ENCODE measurements at places on chromosomes 12 and 14.

- no peak for DNase-seq
Observed at GRCh38 chr12:52296572-52297215, 5.4 kb upstream of the KRT81 start.

- DNase-seq = no peak
Observed at GRCh38 chr12:74626397-74626796, 88.8 kb downstream of the ATXN7L3B start.

- no peak for DNase-seq
Observed at GRCh38 chr12:120225852-120226640, 25.1 kb upstream of the RPLP0 start.

GRCh38 chr14:78335531-78335930 is 165.4 kb downstream of the NRXN3 start:
- DNase-seq = no peak

GRCh38 chr12:4302881-4303280 is 18.1 kb upstream of the TIGAR start:
- DNase-seq = no peak

GRCh38 chr14:70822530-70823185 is 13.3 kb upstream of the MAP3K9 start:
- peak; percentile 19 for DNase-seq

DNA sequence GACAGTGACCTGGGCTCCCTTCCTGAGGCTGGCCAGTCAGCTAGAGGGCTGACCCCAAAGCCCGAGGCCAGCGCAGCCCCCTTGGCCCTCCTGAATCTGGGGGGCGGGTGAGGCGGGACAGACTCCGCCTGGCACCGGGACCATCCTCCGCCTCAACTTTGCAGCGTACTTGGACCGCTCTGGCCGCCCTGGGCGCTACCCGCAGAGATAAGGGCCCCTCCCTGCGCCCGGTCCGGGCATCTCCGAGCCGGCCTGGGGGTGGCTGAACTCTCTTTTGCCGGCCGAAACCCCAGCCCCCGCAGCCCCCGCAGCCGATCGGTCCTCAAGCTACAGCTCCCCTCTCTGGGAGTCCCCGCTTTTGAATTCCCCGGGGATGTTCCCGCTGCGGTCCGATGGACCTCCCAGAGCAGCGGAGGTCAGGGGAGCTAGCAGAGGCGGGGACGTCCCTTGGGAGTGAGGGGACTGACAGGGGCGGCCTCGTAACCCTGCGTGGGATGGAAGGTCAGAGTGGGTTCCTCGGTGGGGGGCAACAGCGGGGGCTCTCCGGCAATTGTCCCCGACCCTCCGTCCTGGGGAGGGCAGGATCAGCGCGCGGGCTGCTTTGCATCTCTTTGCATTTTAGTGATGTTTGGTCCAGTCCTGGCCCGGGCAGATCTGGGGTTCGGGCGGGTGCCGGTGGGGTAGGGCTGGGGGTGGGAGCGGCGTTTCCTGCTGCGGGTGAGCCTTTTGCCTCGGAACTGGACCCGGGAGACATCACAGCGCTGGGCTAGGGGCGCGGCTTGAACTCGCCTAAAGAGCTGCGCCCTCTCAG is at the start of gene CRIP1:
CRIP1 (plus strand) TSS at position 724 of the 811 bp plus-strand sequence. CDS start 374 bp downstream, outside the sequence.
- DNase-seq = no peak

DNA sequence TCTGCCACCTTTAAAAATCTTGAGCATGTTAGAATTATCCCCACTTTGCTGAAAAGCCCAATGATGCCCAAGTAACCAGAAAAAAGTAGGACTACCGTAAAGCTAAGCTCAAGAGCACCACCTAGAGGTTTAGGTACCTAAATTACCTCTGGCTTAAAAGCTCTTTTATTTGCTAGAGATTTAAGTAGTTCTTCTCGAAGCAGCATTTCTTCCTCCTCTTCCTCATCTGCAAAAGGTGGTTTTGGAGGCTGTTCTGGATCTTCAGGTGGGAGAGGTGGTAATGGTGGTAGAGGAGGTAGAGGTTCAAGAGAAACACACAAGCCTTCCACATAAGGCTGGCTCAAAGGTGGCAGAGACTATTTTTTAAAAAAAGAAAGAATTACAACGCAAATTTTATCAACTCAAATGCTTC is 26.9 kb downstream of the ZFC3H1 start:
- peak; percentile 55 for DNase-seq

Data from Caki2 (cell line).